GF-D8 (cell line): ENCODE measurements at places on chromosomes 2 and 18.

DNA sequence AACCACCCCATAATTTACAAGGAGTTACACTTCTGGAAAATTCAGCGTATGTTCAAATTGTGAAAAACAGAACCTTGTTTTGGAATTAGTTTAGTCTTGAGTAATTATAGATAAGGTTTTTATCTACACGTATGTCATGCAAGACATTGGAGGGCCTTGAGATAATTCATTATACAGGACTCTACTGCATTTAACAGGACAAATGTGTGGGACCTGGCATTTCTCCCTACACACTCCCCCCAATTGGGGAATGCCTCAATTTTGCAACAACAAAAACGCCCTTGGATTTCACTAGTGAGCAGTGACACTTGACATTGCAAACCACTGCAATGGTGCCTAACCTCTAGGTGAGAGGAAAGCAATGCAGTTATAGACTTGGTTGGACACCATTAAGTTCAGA, 11.4 kb downstream of the SLC1A4 start:
- DNase-seq: no peak

- no peak for DNase-seq
Observed at GRCh38 chr2:47272905-47273758, 118.0 kb upstream of the STPG4 start.

- DNase-seq: peak; percentile 75
Observed at GRCh38 chr18:22827216-22827615, 105.9 kb upstream of the RBBP8 start.

GRCh38 chr18:13035249-13035914, 44.2 kb downstream of the CEP192 start:
- DNase-seq: no peak

DNA sequence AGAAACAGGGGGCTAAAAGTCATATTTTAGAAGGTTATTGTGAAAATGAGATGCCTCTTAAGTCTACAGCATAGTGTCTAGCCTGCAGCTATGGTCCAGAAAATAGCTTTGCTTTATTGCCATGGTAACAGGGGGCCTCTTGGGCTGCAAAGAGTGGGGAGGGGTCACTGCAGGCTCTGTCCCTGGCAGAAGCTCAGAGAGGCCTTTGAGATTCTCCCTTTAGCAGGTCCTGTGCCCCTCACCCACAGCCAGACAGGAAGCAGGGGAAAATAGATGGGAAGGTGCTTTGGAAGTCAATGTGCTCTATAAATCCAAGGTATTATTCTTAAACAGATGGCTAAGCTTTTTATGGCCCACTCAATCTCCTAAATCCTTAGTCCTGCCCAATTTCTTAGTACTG, 1021.3 kb upstream of the GYPC start:
- no peak for DNase-seq

GRCh38 chr2:45458909-45459563, 152.0 kb downstream of the SRBD1 start:
- peak; percentile 41 for DNase-seq

DNA sequence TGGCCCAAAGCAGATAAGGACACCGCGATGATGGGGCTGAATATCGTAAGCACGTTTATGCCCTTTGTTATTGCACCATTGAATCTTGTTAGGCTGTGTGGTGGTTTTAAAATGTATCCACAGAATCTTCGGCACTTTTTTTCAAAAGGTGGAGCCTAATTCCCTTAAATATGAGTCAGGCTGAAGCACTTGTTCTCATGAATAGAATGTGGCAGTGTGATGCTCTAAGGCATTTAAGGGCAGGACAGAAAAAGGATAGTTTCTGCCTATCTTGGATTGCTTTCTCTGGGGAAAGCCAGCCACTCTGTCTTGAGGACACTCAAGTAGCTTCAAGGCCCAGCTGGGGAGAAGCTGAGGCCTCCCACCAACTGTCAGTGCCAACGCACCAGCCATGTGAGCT, 39.6 kb downstream of the ABCA12 start:
- DNase-seq: no peak

- no peak for DNase-seq
Observed at GRCh38 chr2:119267604-119268003, 44.0 kb downstream of the STEAP3 start.

- DNase-seq: no peak
Observed at GRCh38 chr2:70103531-70104061, 16.3 kb downstream of the PCBP1 start.

GRCh38 chr18:26621161-26622026, 73.0 kb upstream of the KCTD1 start:
- DNase-seq: peak; percentile 4

GRCh38 chr2:226580403-226580802, 219.2 kb downstream of the IRS1 start:
- DNase-seq: no peak

GRCh38 chr2:173692068-173692467, 273.1 kb downstream of the SP3 start:
- no peak for DNase-seq

DNA sequence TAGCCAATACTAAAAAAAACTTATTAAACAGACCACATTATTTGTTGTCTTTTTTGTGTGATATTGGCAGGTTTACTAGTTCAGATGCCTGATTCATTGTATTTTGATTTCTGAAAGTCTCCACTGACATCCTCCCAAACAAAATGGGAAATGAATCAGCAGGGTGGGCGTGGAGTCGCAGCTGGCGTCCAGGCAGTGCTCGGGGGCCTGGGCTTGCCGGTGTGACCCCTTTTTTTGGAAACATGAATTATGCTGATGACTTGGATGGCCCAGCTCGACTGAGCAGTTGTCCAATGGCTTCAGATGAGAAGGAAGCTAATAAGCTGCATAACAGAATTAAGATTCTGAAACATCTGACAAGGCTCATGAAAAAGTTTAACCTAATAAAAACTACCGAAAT, 1.7 kb upstream of the KCNG2 start:
- no peak for DNase-seq

DNA sequence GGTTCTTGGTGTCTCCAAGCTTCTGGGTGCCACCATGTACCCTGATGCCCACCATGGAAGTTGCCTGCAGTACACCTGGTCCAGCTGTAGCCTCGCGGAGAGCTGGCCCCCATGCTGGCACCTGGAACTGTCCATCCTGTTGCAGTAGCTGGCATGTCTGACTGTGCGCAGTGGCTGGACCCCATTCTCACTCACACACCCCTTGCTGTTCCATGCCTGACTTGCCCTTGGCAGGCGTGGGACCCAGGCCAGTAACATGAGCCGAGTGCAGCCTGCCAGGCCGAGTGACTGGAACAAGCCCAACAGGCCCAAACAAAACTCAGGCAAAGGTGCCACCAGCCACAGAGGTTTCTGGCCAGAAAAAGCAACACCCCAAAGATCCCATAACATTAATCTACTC, 73.8 kb downstream of the NEURL3 start:
- DNase-seq: no peak

GRCh38 chr18:11999429-11999828, 18.1 kb downstream of the IMPA2 start:
- DNase-seq: no peak

- peak; percentile 39 for DNase-seq
Observed at GRCh38 chr2:20148923-20149702, 75.8 kb downstream of the SDC1 start.

GRCh38 chr18:49547701-49548100, 14.2 kb upstream of the LIPG start:
- DNase-seq: no peak

DNA sequence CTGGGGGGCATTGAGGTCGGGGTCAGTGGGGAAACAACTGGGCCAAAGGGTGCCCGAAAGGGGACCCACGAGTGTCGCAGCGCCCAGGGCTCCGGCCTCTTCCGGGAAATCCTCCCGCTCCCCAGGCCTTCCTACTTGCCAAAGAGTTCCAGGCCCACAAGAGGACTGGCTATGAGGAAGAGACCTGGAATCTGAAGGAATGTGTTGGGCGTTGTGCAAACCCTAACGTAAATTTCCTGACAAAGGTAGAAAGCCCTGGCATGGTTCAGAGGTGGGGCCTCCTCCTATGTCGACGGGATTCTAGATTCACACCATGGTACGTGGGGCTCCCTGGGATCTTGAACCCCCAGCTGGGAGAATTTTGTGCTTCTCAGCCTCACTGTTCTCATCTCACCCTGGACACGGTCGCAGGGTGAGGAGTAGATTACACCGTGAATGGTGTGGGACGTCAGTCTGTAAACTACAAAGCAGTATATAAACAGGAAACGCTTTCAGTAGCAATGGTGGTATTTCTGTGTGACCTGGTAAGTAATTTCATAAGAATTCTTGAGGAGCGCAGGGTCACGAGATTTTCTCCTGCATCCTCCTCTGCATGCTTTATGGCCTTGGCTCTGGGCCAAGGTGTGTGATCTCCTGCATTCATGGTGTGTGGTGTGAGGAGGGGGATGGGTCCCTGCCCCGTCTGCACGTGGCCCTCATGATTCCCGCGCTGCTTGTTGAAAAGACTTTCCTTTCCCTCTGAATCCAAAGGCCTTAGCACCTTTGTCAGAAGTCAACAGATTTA, 868 bp downstream of the HSBP1L1 start:
- peak; percentile 66 for DNase-seq

DNA sequence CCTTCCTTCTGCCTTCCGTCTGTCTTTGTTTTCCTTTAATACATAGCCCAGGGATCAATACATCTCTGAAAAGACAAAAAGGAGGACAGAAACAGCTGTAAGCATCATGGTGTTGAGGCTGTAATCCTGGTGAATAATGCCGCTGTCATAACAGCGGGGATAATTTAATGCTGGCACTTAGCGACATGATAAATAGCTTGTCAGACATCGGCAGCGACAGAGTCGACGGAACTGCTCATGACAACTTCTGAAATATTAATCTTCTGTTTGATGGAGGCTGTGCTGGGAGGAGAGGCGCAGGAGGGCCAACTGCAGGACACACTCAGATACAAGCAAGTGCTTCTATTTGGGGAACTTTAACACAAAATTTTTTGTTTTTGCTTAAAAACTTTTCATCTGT, 602.2 kb downstream of the GALR1 start:
- no peak for DNase-seq

DNA sequence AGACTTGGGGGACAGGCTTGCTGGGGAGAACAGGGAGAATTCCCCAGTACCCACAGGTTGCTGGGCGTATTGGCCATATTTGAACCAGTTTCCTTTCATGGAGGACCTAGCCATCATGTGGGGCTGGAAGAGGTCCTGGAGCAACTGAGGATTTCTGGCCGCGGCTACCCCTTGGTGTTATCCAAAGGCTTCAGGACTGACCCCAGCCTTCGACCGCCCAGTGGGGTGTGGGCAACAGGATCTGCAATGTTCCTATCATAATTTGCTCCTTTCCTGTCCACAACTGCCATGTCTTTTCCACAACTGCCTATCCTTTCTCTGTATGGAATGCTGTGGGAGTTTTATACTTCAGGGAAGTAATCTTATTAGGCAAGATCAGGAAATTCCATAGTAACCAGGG, 1053.6 kb upstream of the SLC39A10 start:
- DNase-seq: no peak

- DNase-seq: no peak
Observed at GRCh38 chr2:236565879-236566402, 3.7 kb upstream of the ACKR3 start.

GRCh38 chr2:183666031-183666430, 541.8 kb downstream of the NUP35 start:
- DNase-seq: no peak

DNA sequence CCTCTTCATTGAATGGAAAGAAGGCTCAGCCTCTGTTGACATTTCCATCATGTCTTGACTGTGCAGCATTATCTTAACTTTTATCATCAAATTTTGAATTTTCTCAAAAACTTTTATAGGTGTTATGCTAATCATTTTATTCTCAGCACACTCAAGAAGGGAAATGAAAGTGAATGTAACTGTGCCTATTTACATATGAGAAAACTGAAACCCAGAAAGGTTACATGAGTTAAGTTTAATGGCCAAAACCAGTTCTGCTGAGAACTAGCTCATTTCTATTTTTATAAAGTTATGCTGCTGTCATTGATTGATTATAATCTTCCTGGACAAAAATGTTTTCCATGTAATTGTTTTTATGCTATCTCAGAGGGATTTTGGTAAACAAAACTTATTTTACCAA, 618.8 kb upstream of the NRXN1 start:
- no peak for DNase-seq

DNA sequence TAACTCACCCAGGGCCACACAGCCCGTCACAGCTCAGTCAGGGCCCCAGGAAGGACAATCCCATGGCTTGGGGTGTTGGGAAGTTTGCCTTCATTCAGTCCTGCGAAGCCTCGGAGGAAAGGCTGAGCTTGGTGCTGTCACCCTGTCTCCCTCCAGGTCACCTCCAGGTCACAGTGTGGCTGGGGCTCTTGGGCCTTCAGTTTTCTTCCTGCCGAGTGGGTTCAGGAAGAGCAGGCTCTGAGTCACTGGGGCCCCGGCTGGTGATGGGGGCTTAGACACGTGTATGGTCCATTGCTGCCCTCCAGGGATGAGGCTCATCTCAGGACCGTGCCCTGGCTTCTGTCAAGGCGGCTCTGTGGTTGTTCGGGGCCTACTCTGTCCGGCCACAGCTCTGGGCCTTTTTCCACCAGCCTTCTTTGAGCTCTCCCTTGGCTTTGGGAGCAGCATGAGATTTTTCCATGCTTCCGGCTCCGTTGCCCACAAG, 118.6 kb downstream of the INHBB start:
- no peak for DNase-seq

DNA sequence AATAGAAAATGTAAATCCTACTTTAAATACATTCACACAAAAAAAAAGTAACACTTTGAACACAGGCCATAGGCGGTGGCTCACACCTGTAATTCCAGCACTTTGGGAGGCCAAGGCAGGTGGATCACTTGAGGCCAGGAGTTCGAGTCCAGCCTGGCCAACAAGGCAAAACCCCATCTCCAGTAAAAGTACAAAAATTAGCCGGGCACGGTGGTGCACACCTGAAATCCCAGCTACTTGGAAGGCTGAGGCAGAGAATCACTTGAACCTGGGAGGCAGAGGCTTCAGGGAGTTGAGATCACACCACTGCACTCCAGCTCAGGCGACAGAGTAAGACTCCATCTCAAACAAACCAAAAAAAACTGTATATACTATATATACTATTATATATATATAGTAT, 303.6 kb downstream of the BCL11A start:
- no peak for DNase-seq

GRCh38 chr2:46831051-46831868, 84.3 kb downstream of the MCFD2 start:
- DNase-seq: no peak

- no peak for DNase-seq
Observed at GRCh38 chr2:96596596-96596995, 41.5 kb downstream of the KANSL3 start.

- DNase-seq: no peak
Observed at GRCh38 chr2:134206573-134206972, 47.3 kb upstream of the MGAT5 start.

GRCh38 chr2:16665748-16666448, at the start of gene CYRIA:
CYRIA (minus strand) TSS chr2:16665834; CDS start chr2:16588119, 77,715 bp downstream.
- DNase-seq: no peak
